ENCODE measurements at places on chromosomes 12 and 14.

DNA sequence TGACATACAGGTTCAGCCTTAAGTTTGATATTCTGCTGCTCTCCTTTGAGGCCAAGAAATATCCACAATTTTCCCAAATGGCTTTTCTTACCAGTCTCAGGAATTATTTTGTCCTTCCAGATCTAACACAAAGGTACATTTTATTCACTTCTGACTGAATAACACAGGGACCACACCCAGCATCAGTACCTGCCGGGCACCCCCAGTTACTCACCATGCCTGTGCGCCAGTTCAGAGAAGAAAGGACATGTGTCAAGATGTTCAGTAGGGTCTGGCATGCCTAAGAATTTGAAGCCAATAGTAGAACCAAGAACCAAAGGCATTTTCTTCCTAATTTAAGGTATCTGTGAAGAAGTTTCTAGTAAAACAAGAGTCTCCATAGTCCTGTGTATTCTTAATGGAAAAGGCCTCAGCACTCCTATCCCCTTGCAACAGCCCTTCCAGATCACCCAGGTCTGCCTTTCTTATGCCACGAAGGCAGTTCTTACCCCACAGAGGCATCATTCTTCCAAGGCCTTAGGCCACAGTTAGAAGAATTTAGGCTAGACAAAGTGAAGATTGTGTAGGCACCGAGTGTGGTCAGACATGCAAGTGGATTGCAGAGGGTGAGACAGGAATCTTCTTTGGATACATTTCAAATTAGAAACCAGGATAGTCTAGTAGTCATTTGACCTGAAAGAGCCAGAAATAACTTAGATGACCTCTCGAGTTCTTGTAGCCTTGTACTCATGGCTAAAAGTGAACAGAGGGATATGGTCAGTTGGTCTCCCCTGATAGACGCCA lies 140.1 kb upstream of the HIF1A start:
- no peak for DNase-seq

- DNase-seq, result no peak
Observed at GRCh38 chr12:113942209-113942608, 23.9 kb downstream of the RBM19 start.

- no peak for DNase-seq
Observed at GRCh38 chr12:54879150-54879549, 24.8 kb downstream of the MUCL1 start.

GRCh38 chr12:68435816-68436215 lies 103.7 kb upstream of the MDM1 start:
- no peak for DNase-seq

GRCh38 chr14:100592972-100593371 lies 5.8 kb upstream of the BEGAIN start:
- peak; percentile 39 for DNase-seq

GRCh38 chr12:95908573-95908972 lies 33.8 kb downstream of the CCDC38 start:
- DNase-seq, result no peak

DNA sequence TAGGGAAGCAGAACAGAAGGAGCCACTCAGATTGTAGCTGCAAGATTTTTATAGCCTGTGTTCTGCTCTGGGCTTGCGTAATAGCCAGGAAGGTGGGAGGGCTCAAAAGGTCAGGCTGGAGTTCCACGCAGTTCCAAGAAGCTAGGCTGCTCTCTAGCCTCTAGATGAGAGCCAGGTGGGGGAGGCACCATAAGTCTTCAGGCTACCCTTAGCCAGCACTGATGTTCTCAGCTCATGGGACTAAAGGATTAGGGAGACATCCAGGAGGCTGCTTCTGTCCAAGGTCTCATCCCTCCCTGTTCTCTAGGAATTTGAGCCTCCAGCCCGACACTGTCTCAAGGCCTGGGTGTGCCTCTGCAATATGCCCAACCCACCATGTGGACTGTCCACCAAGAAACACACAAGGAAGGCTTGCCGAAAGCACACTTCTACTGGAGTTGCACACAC lies 1.7 kb downstream of the LMBR1L start:
- no peak for DNase-seq

DNA sequence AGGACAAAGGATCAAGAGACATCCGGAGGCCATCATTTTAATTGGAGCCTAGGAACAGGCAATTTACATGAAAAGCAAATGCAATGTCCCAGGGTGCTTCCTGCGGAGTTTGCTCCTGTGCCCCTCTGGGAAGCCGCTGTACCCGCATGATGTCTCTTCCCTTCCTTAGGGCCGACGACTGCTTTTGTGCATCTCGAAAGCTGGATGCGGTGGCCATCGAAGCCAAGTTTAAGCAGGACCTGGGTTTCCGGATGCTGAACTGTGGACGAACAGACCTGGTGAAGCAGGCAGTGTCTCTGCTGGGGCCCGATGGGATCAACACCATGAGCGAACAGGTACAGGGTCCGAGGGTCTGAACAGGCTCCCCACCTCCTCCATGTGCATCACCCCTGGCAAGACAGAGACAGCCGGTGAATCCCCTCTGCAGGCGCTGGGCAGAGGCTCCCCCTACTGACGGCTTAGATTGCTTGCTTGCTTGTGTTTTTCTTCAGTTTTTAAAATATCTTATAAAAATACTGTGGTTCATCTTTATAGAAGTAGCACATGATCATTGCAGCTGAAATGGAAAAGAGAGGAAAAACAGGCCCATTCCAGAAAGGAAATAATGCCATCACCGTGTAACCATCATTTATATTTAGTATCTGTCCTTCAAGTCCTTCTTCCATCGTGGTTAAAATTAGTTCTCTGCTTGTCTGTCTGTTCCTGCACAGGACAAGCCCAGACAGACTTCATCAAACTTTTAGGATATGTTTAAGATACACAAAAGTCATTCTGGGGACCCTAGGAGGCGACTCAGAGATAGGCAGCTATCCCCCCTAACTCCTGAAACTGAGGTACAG lies 75.4 kb upstream of the PWP1 start:
- no peak for DNase-seq

GRCh38 chr14:89648510-89648909 lies 231.5 kb upstream of the FOXN3 start:
- DNase-seq, result no peak

GRCh38 chr14:100611811-100612480 lies 24.7 kb upstream of the BEGAIN start:
- no peak for DNase-seq

- DNase-seq, result no peak
Observed at GRCh38 chr14:22122227-22122818, 448.7 kb upstream of the OR4E1 start.

DNA sequence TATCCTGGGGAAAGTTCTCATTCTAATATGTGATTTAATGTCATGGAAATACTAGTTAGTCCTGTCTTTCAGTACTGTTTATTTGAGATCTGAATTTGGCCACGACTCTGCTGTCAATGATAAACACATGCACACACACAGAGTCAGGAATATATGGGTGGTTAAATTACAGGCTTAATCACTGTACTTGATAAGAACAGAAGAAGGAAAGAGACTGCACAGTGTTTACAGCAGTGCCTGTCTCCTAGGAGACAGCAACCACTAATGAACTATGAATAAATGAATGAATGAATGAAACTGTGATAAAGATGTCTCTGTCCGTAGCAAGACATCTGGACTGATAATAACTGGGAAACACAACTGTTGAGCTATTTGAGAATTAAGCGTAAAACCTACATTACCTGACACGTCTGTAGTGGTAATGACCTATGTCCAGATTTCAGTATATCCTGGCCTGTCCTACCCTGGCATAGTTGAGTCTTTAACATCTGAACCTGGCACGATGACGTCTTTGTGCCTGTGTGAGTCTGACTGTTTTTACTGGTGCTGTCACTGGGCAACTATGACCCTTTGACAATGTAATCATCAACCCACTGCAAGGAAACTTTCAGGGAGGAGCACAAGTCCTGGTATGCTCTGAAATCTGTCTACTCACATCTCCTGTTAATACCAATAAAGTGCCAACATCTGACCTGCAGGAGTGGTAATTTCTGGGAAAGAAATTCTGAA lies 524.6 kb downstream of the TMEM132D start:
- DNase-seq, result no peak

DNA sequence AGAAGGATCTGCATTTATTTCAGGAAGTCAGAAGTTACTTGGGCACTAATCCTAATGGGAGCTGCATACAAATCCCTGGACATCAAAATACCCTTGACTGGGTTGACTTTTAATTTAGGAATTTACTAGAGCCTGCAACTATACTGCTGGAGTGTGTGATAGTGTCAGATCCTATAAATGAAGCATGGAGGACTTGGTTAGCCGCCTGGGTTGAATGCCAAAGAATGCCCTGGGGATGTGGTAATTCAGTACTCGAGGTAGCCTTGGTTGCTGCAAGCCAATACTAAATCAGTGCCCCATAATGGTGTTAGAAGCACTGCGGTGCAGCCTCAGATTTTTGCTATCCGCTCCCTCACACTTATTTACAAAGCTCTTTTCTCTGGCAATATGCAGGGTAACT lies 184.9 kb downstream of the CAPZA3 start:
- no peak for DNase-seq

DNA sequence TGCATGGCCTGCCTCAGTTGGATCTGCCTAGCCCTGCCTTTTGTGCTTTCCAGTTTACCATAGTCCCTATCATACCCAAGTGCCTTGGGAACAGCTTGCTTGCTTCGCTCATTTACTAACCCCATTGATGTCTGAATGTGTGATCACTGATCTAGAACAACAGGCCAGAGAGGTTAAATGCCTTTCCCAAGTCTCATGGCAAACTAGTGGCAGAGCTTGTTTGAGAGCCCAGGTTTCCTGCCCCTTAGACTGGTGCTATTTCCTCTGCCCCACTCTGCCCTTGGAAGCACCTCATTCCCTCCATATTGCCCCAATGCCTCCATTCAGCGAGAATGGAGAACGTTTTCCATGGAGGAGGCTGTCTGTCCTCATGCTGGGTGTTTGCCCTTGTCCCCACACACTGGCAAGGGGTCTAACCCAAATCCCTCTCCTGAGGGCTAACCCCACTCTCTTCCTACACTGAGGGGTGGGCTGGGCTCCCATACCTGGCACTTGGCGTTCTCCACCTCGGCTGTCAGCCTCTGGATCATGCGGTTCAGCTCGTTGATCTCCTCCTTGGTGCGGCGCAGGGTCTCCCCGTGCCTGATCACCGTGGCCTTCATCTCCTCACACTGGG lies 19.8 kb downstream of the KRT7 start:
- DNase-seq, result peak; percentile 52

DNA sequence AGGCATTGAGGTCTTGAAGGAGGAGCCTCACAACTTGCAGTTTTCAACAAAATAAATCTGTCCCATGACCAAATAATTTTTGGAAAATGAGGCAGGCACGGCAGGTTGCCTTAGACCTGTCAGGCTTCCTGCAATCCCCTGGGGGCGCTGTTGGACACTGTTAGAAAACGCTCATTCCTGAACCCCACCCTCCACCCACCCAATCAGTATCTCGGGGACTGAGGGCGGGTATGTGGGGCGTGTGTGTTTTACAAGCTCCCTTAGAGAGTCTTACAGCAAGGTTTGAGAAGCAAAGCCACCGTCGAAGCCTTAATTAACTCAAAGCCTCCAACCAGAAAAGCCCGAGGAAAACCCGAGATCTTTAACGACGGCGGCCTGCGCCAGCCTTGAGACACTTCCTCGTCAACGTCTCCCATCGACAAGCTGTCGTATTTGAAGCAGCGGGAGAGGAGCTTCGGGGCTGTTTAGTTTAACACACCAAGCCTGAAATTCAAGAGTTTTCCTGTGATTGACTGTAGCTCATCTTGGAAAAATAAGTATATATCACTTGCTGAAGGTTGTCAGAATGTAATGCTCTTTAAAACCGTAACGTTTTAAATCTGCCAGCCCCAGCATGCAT lies 123.0 kb downstream of the GLT1D1 start:
- DNase-seq, result no peak

- DNase-seq, result no peak
Observed at GRCh38 chr14:76954394-76955190, 73.9 kb downstream of the IRF2BPL start.

GRCh38 chr12:21301-22189 lies 45.0 kb upstream of the IQSEC3 start:
- DNase-seq, result peak; percentile 68

Data from spleen (tissue), 13 donors.